Stimulated activated CD4-positive, alpha-beta T cell treated with anti-CD3 and anti-CD28 coated beads, TNF-alpha, amount 100 ng/mL, for 4 hours (primary cell): ENCODE measurements at places on chromosomes 13 and 19.

GRCh38 chr19:18948075-18948975, 7.3 kb upstream of the HOMER3 start:
- no peak for DNase-seq

GRCh38 chr19:58428617-58429016, 11.3 kb downstream of the ZNF132 start:
- DNase-seq, result no peak

- DNase-seq, result no peak
Measured at GRCh38 chr13:78841358-78841963, 182.5 kb upstream of the OBI1 start.

DNA sequence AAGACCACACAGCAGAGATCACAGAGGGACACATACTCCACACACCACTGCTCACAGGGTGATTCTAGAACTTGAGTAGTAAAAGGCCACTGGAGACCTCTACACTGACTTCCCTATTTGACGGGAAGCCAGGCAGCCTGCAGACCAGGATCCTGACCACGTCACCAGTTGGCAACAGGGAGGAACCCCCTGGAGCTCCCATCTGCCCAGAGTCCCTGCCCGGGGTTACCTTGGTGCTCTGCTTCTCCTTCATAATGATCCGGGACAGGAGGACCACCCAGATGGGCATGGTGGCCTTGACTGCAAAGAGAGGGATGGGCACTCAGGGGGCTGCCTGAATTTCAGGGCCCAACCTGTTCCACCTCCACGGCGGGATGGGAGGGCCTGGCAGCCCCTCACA, 932 bp downstream of the SLC35E1 start:
- no peak for DNase-seq

DNA sequence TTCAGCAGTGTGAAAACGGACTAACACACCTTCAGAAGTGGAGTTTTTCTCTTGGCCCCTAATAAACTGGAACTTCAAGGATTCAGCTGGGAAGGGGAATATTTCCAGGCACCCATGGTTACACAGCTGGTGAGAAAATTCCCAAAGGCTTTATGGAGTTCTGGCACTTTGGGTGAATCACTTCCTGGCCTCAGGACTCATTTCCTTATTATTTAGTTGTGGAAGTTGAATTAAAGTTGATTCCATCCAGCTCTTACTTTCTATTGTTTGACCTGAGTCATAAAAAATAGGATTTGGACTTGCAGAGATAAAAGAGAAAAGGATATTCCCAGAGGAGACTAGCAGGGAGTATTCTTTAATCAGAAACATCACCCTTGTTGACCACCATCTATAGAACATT, 882.1 kb downstream of the UQCRFS1 start:
- DNase-seq, result no peak
